GM04503 (cell line): ENCODE measurements at places on chromosomes 5 and 9.

DNA sequence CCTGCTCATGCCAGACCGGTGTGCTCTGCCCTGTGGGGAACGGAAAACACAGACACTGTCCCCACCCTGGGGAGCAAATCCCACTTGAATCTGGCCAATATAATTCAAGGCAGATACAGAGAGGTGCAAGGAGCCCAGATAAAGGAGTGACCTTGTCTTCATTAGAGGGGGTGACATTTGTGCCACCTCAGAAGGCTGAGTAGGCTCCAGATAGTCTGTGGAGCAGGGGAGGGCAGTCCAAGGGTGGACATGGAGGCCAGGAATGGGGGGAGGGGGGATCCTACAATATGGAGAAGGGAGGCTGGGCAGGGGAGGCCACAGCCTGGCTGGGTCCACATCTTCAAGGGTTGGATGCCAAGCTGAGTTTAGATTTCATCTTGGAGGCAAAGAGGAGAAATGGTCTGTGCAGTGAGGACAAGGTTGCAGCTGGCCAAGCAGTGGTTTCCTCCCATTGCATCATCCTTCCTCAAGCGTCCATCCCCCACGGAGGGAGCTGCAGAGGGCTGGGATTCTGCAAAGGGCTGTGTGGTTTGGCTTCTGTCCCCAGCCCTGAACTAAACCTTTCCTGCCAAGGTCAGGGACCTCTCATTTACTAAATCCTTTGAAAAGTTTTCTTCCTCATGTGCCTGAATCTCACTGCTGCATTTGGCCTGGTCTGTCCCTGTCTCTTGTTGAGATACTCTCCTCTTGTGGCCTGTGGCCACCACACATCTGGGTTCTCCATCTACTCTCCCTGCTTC is 60.1 kb downstream of the GALNT12 start:
- peak; percentile 89 for DNase-seq

DNA sequence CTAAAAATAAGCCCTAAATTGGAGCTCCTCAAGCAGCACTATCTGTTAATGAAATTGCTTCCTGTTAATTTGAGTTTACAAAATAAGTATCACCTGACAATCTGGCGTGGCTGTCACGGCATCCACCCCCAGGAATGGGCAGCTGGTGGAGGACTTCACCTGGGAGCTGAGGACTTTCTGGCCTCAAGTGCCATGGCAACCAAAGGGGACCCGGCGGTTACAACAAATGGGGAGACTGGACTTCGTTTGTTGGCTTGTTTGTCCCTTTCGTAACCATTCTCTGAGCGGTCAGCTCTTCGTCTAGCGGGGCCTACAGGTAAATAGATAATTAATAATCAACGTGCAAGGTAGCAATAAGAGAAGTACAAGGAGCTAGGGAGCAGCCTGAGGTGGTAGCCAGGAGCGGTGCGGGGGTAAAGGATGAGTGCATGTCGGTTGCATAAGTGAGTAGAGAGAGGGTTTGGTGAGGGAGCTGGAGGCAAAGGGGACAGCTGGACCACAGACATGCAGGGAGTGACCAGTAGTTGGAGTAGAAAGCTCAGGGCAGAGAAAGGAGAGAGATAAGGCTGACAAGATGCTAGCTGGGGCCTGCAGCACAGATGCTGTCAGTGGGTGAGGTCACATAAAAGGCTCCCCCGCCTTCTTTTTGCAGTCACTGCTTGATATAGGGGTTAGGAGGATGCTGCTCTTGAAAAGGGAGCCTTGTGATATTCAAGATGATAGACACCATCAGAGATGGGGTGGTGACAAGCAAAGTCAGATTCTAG is 62.5 kb downstream of the HSPA4 start:
- no peak for DNase-seq

DNA sequence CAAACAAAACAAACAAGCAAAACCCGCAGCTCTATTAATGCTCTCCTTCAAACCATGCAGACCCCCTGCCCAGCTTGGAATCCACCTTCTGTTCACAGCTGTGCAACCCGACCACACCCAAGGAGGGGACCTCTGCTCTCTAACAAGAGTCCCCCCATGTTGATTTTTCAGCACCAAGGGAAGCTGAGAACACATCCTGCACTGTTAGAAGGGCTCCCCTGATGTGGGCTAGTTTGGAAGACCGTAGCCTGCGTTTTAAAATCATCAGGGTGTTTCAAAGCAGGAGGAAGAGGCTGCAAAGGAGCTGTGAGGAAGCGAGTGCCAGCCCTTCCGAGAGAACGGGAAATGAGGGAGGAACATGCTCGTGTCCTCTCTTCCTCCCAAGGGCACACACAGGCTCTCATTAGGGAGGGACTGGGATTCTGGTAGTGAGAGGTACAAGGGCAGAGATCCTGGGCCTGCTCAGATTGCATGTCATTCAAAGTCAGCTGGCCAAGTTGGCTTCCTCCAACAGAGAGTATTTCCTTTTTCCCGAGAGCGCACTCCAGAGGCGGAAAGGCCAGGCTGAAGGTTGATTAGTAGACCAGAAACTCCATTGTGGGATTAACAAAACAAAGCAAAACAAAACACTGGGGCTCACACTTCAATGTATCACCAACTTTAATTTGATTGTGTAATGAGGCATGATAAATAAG is 185.9 kb downstream of the SEMA6A start:
- no peak for DNase-seq

DNA sequence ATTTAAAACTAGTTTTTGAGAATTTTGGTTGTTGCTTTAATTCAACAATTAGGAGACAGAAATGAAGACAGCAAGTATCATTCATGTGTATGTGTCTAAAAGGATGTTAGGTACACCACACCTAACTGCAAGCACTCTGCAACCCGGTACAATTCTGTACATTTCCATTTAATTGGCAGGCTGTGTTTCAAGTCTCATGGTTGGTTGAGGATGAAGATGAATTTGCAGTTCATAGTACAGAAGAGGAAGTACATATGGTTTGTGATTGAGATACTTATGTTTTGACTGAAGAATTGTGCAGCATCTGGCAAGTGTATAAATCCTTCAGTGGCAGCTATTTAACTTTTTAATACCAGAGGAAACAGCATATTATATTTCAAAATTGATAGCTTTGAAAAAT is 628.7 kb upstream of the ZNF608 start:
- DNase-seq: no peak

DNA sequence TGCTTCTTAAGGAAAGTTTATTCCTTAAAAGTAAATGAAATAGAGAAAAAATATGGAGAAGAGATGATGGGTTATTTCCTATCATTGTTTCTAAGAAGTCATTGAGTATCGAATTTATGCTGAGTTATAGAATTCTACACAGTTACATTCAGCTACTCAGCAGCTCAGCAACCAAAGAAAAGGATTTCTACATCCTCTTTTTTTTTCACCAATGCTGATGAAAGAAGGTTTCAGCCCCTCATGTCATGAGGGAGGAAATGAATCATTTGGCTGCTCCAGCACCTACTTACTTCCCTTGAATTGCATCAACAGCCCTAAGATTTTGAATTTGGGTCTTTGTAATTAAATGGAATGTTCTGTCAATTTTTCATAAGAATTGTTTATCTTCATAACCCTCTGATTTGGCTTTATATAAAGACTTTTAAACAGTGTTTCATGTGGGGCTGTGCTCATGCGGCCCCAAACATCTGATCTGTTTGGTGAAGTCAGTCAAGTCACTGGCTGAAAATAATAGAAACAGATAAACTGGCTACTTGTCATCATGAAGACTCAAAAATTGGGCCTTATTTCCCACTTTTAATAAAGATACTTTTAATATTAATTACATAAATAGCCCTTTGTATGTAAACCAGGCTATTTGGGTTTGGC is 18.5 kb upstream of the SNX2 start:
- DNase-seq: no peak

DNA sequence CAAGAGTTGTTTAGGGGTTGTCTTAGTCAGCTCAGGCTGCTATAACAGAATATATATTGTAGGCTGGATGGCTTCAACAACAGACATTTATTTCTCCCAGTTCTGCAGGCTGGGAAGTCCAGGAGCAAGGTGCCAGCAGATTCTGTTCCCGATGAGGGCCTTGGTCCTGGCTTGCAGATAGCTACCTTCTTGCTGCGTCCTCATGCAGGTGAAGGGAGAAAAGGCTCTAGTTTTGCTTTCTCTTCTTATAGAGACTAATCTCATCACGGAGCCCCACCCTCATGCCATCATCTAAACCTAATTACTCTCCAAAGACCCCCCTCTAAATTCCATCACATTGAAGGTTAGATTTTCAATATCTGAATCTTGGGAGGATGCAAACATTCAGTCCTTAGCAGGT is 246.0 kb upstream of the ANKRD55 start:
- no peak for DNase-seq

GRCh38 chr9:77764894-77765780 is 117.0 kb upstream of the GNA14 start:
- no peak for DNase-seq

GRCh38 chr5:180704362-180704761 is 35.5 kb downstream of the OR2Y1 start:
- no peak for DNase-seq

DNA sequence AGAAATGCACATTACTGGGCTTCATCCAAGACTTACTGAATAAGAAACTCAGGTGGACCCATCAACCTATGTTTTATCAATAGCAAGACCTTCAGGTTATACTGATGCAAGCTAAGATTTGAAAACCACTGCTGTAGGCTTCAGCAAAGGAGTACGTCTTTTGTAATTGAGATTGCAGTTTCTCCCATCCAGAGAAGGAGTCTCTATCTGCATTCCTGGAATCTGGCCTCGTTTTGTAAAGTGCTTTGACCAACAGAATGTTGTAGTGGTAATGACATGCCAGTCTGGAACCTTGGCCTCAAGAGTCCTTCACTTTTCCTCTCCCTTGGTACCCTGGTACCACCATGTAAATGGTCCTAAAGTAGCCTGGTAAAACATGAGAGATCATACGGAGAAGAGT is 32.2 kb upstream of the ELAVL2 start:
- no peak for DNase-seq

DNA sequence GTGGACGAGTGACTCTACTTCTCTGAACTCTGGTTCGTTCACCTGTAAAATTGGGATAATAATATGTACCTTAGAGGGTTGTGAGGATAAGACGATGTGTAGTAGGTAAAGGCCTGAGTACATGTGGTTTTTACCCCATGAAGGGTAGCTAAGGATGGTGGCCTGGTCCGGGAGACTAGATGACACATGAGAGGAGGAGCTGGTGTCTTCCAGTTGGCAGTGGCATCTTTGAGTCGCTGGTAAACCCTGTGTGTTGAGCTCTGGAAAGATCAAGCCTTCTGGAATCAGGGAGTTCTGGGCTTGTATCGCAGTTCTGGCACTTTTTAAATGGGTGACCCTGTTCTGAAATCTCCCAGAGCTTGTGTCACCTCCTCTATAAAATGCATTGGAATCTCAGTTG is 166.4 kb upstream of the ZNF618 start:
- no peak for DNase-seq

DNA sequence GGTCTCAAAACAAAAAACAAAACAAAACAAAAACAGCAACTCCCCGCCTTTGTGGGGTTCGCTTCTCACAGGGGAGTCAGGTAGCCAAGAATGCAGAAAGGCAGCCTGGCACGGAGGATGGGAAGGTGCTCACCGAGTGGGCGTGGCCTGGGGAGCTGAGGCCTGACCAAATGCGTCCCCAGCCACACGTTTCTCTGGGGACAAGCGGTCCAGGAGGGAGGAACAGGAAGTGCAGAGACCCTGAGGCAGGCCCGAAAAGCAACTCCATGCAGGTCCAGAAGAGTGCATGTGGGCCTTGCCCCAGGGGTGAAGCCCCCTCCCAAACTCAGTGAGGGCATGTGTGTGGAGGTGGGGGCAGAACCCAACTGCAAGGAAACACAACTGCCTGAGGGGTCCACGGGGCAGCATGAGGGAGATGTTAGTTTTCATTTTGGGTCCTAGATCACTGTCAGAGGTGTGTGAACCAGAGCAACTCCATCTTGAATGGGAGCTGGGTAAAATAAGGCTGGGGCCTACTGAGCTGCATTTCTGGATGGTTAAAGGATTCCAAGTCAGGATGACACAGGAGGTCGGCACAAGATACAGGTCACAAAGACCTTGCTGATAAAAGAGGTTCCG is 2.6 kb upstream of the UAP1L1 start:
- DNase-seq: no peak

DNA sequence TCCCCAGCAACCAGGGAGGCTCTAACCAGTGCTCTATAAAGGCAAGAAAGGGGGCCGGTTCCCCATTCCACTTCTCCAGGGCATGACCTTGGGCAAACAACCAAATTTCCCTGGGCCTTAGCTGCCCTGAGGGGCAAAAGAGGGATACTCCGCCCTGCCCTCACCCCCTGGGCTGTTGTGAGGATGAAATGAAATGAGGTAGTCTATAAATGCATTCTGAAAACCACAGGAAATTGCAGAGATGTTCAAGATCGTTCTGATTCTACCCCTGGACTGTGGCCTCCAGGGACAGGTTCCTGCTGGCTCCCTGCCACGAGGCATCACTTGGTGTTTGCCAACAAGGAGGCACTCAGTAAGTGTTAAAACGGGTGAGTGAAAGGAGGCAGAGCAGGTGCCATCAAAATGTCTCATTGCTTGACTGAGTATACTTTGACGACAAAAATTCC is 5.7 kb downstream of the RAPGEF1 start:
- no peak for DNase-seq

GRCh38 chr5:129358069-129358468 is 102.0 kb upstream of the ADAMTS19 start:
- no peak for DNase-seq

DNA sequence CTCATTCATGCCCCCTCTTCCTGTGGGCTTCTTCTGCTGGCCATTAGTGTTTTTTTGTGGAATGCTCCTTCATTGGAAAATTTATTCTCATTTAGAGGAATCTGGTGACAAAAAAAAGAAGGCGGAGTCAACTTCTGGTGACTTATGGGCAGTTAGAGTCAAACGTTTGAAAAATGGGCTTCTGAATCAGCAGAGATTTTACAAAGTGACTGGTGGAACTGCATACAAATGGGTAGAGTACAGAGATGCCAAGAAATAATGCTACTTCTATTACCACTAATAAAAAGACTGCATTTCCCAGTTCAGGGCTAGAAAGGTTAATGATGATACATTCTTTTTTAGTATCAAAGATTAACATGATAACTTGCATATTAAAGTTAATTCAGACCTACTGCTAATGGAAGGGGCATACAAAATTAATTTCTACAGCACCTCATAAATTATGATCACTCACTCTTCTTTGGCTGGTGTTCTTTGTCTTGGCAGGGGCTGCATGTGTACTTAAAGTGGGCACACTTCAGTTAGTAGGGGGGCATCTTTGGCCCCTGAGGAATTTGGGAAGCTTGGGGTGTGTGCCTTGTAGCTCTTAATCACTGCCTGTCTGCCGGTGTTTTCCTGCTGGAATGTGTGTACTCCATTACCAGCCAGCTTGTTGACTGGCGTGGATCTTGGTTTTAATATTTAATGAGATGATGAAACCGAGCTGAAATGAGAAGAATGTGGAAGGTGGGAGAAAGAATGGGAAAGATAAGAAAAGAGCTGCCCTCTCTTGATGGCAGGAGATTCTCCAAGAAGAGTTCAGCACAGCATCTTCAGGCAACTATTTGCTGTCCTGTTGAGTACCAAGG is 148.9 kb downstream of the DOCK2 start:
- DNase-seq: no peak

GRCh38 chr9:129467004-129467588 is 153.8 kb downstream of the C9orf50 start:
- DNase-seq: no peak

- no peak for DNase-seq
Measured at GRCh38 chr9:119278171-119278570, 91.1 kb downstream of the BRINP1 start.
